ENCODE measurements at places on chromosomes 6 and 20. TPM values are rescaled to one million over a fixed set of nuclear protein-coding genes. Genes with fewer than 3 reads are reported as not detected.
A peak's percentile ranks its signal among the peaks of the same experiment; 100 is the strongest.

ENPP1 gene
- total RNA-seq: 30.1 TPM

RHAG gene
- total RNA-seq: not detected

PRDM1 gene
- total RNA-seq: 14.3 TPM

DNA sequence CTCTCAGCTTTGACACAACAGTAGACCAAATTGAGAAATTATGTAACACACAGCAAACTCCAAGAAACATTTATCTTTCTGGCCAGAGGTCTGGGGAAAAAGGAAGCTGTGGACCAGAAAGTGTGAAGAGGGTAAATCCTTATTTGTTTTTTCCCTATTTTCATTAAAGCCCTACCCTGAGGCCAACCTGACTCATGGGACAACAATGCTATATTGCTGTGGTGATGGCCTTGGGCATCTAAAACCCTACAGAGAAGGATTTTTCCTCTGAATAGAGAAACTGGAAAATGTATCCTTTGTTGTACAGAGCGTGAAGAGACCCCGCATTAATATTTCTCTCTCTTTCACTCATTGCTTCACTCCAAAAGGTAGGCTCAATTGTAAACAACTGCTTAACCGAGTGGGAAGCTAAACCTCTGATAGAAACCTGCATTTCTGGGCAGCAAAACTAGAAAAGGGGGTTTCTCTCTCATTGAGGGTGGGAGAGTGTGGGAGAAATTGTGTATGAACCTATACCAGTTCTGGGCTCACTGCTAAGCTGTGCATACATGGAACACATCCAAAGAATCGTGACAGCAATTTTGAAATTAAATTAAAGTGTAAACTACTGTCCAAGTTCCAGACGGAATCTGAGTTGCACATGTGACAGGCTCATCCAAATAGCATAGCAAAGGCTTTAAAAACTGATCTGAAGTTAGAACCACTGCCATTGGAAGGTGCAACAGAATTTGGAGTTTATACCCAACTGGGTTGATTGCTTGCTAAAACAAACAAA lies 175.5 kb downstream of the CLVS2 start:
- H3K27me3 ChIP-seq: no peaks in the 10 kb centered on the region
- no peaks in the 10 kb centered on the region for H3K4me1 ChIP-seq
- peaks cover 6% of the 10 kb centered on the region for H3K36me3 ChIP-seq
- no peak for DNase-seq
- H3K4me3 ChIP-seq: no peak overlapping the region

GRCh38 chr6:93562582-93562981 lies 143.2 kb upstream of the EPHA7 start:
- H3K36me3 ChIP-seq: no peaks in the 10 kb centered on the region
- DNase-seq: no peak
- H3K27me3 ChIP-seq: no peaks in the 10 kb centered on the region
- H3K4me3 ChIP-seq: no peak overlapping the region
- H3K4me1 ChIP-seq: no peaks in the 10 kb centered on the region

- no peak overlapping the region for H3K4me3 ChIP-seq
- no peak overlapping the region for H3K27ac ChIP-seq
- H3K36me3 ChIP-seq: peaks cover 13% of the 10 kb centered on the region
- peaks cover 6% of the 10 kb centered on the region for H3K4me1 ChIP-seq
Measured at GRCh38 chr20:41540918-41541317, 77.3 kb downstream of the CHD6 start.

DNA sequence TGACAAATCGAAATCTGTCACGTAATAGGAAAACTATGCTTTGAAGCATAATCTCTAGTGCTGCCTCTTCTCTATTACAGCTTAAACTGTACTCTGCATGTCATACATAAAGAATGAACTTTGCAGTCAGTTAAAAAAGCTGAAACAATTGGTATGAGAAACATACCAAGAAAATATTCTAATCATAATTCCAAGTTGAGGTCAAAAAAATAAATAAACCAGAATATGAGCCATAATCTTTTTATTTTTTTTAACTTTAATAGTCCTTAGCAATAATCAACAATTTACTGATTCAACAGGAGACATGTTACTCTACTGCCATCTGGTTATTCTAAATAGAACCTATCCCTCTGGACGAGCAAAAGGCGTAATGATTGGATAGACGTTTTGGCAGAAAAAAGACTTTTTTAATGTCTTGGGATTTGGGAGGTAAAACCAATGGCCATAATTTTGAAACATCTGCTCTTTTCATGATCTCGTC lies 224.4 kb upstream of the FLRT3 start:
- H3K36me3 ChIP-seq: no peaks in the 10 kb centered on the region
- no peaks in the 10 kb centered on the region for H3K27me3 ChIP-seq
- H3K4me1 ChIP-seq: no peaks in the 10 kb centered on the region
- no peak overlapping the region for H3K27ac ChIP-seq
- no peak overlapping the region for H3K4me3 ChIP-seq

DNA sequence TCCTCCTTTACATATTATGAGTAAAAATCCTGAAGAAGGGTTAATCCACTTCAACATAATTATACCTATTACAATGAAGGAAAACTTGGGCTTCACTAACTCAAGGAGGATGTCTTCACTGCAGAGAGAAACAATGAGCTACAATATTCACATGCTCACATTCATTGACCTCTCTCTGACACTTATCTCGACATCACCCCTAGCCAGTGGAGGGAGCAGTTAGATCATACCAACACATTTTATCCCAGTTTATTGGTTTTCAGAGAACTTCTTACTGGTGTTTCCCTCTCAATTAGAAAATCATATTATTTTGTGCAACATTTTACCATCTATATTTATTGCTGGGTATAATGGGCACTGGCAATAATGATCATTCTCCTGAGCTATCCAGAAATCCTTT lies 646.5 kb downstream of the TENT5A start:
- no peaks in the 10 kb centered on the region for H3K27me3 ChIP-seq
- no peaks in the 10 kb centered on the region for H3K36me3 ChIP-seq
- H3K4me1 ChIP-seq: no peaks in the 10 kb centered on the region
- H3K27ac ChIP-seq: no peak overlapping the region
- no peak overlapping the region for H3K4me3 ChIP-seq

DNA sequence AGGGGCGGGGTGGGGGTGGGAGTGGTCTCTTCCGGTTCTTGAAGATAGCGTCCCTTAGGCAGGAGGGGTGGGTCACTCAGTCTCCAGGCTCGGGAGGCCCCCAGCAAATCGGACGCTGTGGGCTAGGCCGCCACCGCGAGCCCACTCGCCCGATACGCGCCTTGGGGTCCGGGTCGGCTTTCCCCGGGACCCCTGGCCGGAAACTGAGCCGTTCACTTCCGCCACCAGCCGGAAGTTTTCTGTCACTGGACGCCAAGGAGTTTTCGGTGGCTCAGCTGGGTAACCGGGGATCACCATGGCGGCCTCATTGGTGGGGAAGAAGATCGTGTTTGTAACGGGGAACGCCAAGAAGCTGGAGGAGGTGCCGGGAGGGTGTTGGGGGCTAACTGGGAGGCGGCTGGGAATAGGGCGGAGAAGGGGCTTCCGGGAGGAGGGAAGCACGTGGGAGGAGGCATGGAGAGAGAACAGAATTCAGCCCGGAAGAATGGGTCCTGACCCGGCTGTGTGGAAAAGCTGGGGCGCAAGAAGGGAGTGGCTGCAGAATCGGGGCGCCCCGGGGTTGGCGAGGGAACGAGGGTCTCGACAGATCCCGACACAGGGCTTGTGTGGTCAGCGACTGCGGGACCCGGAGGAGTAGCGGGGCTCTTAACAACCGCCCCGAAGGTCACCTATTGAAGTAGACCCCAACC lies at the start of gene ITPA:
ITPA (plus strand) TSS at position 242 of the 689 bp plus-strand sequence; CDS start at position 296, 54 bp downstream.
- DNase-seq: peak; percentile 15
- H3K4me3 ChIP-seq: peak within 1 kb of the TSS; percentile 92
- H3K36me3 ChIP-seq: no peaks in the 10 kb centered on the region
- peak within 1 kb of the TSS; percentile 88 for H3K27ac ChIP-seq
- no peaks in the 10 kb centered on the region for H3K27me3 ChIP-seq

LHFPL5 gene
- total RNA-seq: not detected

DXO gene
- 14.1 TPM for total RNA-seq

CD24 gene
- total RNA-seq: not detected

DNA sequence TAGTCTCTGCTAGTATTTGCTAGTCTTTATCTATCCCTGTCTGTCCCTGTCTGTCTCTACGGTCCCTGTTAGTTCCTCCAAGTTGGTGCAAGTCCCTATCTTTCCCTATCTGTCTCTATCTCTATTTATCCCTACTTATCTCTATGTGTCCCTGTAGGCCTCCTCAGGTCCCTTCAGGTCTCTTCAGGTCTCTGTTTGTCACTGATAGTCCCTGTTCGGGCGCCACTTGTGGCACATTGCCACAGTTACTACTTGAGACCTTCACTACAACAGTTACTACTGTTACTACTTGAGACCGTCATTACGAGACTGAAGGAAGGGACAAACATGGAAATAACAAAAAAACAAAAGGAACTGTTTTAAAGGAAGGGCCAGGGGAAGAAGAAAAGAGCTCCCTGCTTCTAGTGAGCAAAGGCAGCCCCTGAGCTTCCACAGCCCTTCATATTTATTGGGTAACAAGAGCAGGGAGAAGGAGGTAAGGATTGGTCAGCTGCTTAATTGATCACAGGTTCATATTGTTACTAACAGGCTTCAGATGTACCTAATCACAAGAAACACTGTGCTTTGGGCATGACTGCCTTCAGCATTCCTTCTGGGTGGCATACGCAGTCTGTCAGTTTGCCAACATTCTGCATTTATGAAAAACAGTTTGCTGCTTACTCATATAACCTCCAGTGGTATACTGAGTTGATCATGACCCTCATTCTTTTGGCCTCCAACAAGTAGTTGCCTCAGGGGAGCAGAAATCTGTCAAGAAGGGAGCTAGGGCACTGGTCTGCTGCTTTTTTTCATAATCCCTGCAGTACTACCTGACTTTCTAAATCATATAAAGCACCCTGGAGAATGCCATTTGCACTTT lies 8.4 kb downstream of the EPB41L2 start:
- no peak for DNase-seq
- peaks cover 55% of the 10 kb centered on the region for H3K36me3 ChIP-seq
- peaks cover 54% of the 10 kb centered on the region for H3K4me1 ChIP-seq
- H3K27me3 ChIP-seq: peaks cover 2% of the 10 kb centered on the region

DNA sequence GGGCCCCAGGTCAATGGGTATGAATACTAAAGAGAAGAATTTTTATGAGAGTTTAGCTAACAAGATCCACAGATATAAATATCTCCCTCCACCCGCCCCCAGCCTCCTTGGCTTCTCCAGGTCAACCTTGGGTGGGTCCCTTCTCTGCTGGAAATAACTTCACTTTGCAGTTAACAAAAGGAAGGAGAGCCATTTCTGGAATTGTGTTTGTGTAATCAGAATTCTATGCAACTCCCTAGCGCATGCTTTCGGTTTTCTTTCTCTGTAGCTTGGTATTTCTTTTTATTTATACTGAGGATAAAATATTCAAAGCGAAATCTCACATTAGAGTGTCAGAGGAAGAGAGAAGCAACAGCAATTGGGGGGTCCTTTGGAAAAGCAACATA lies 27.1 kb downstream of the RIPOR2 start:
- peak overlapping the region; percentile 66 for H3K27ac ChIP-seq
- H3K27me3 ChIP-seq: peaks cover 12% of the 10 kb centered on the region
- peak; percentile 43 for DNase-seq
- peaks cover 18% of the 10 kb centered on the region for H3K36me3 ChIP-seq
- peak overlapping the region; percentile 93 for H3K4me3 ChIP-seq
- peaks cover 55% of the 10 kb centered on the region for H3K4me1 ChIP-seq

MDFI gene
- total RNA-seq: not detected

ACSS1 gene
- 1.1 TPM for total RNA-seq

KHDC1 gene
- 6.2 TPM for total RNA-seq

- H3K4me1 ChIP-seq: no peaks in the 10 kb centered on the region
- H3K4me3 ChIP-seq: no peak overlapping the region
- no peak for DNase-seq
- peaks cover 15% of the 10 kb centered on the region for H3K27me3 ChIP-seq
- H3K36me3 ChIP-seq: no peaks in the 10 kb centered on the region
Measured at GRCh38 chr6:11514672-11515071, 22.9 kb upstream of the TMEM170B start.

DNA sequence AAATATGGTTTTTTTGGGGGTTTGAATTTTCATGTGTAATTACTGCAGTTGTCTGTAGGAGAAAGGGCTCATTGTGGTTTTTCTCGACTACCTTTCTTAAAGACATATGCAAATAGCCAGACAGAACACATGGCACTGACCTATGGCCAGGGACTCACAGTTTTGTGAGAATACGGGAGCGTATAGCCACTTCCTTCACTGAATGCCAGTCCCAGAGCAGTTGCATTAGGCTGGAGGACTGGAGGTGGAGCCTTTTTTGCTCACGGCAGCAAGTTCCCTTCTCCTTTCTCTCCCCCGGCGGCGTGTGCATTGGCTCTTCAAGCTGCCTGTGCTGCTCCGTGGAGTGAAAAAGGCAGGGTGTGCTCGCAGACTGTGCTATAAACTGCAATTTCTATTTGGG lies 114.9 kb downstream of the AKAP7 start:
- H3K27ac ChIP-seq: no peak overlapping the region
- no peaks in the 10 kb centered on the region for H3K36me3 ChIP-seq
- H3K27me3 ChIP-seq: no peaks in the 10 kb centered on the region
- H3K4me1 ChIP-seq: peaks cover 20% of the 10 kb centered on the region
- no peak for DNase-seq
- peak overlapping the region; percentile 83 for H3K4me3 ChIP-seq

DNA sequence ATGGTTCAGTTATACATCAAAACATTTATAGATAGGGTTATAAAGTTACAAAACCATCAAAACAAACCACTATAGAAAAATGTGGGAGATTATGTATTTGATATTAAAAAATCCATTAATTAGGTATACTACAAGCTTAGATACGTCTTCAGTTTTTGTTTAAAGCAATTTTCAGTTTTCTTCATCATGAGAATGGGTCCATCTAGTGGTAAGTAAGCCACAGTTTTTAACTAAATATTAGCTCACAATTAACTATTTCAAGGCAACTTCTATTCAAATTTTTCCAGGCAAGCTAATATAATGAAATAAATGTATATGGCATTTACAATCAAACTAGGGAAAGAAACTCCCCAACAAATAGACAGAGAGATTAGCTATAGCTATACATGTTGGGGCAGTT lies 44.4 kb downstream of the RNGTT start:
- H3K36me3 ChIP-seq: peaks cover 24% of the 10 kb centered on the region
- DNase-seq: no peak
- no peak overlapping the region for H3K4me3 ChIP-seq
- H3K27ac ChIP-seq: no peak overlapping the region
- H3K27me3 ChIP-seq: no peaks in the 10 kb centered on the region

DNA sequence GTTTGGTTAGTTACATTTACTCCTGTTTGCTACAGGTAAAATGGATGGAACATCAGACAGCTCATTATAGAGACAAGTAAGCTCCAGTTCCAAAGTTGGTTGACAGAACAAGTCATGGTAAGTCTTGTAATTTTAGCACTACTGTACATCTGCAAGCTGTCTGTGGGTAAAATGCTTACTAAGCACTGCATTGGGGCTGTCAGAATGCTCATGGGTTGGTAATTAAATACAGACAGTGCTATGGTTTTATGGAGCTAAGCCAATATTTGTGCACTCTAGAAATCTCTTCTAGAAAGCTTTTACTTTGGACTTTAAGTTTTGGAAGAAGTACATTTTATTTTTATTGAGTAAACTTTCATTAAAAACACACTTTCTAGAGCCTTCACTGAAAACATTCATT lies 419.2 kb upstream of the MMS22L start:
- H3K36me3 ChIP-seq: no peaks in the 10 kb centered on the region
- H3K4me3 ChIP-seq: no peak overlapping the region
- H3K4me1 ChIP-seq: no peaks in the 10 kb centered on the region
- no peaks in the 10 kb centered on the region for H3K27me3 ChIP-seq
- no peak overlapping the region for H3K27ac ChIP-seq

GRCh38 chr20:6142348-6142993 lies 19.6 kb upstream of the FERMT1 start:
- H3K27me3 ChIP-seq: peaks cover 11% of the 10 kb centered on the region
- H3K36me3 ChIP-seq: no peaks in the 10 kb centered on the region
- H3K4me3 ChIP-seq: no peak overlapping the region
- H3K4me1 ChIP-seq: no peaks in the 10 kb centered on the region

Measured in HFFc6 (cell line).